ENCODE measurements at places on chromosomes 2 and 18.

GRCh38 chr2:180289627-180290026, 282.5 kb upstream of the CWC22 start:
- no peak for DNase-seq

- DNase-seq = no peak
Measured at GRCh38 chr18:6039055-6039454, 143.7 kb upstream of the TMEM200C start.

GRCh38 chr2:129732630-129733026, 246.8 kb upstream of the RAB6C start:
- DNase-seq = no peak

GRCh38 chr2:21836719-21837118, 713.0 kb downstream of the TDRD15 start:
- no peak for DNase-seq

DNA sequence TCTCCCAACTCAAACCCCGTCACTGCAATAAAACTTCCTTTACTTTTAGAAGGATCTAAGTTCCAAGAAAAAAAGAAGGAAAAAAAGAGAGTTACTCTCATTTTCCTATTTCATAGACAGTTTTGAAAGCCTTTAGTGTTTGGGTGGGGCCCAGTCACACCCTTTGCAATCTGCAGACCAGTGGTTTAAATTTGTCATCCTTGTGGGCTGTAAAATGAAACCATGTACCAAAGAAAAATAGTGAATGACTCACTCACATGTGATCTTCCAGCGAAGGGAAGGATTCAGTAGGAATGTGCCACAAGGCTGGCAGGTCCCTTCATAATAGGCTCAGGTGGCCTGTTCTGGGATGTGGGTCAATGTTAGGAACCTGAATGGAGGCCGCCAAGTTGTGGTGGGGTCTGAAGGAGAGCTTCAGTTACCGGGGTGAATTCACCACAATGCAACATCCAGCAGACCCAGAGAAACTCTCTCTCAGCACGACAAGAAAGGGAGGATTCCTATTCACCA, 28.3 kb downstream of the ANXA4 start:
- no peak for DNase-seq

DNA sequence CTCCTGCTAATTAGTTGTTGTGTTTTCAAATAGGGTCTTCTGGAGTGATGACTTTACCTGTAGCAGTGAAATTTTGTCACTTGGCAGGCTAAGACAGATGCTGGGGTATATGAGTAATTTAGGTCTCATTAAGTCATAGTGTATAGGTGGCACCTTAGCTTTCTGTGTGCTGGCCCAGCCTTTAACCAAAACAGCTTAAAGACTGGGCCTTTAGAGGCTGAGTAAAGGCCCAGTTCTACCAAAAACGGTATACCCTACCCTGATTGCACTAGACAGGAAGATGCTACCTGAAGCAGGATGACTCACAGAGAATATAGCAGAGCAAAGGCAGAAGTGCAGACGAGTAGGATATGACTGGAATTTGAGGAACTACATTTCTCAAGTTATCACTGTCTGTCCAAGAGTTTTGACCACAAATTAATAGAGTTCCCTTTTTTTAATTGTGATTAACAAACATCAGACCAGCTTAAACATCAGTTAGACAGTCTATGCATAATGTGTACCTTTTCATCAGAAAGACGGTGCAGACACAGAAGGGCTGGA, 337.9 kb upstream of the SALL3 start:
- DNase-seq = no peak

All from stimulated activated CD8-positive, alpha-beta memory T cell treated with anti-CD3 and anti-CD28 coated beads, Interleukin-2, amount 100 ng/mL, for 1 hour (primary cell).